Thyroid gland (tissue), 4 donors: ENCODE measurements at places on chromosomes 3 and 15. TPM values are rescaled to one million over a fixed set of nuclear protein-coding genes. Genes with fewer than 3 reads are reported as not detected.

Gene TMCO5A
- not detected for total RNA-seq

DNA sequence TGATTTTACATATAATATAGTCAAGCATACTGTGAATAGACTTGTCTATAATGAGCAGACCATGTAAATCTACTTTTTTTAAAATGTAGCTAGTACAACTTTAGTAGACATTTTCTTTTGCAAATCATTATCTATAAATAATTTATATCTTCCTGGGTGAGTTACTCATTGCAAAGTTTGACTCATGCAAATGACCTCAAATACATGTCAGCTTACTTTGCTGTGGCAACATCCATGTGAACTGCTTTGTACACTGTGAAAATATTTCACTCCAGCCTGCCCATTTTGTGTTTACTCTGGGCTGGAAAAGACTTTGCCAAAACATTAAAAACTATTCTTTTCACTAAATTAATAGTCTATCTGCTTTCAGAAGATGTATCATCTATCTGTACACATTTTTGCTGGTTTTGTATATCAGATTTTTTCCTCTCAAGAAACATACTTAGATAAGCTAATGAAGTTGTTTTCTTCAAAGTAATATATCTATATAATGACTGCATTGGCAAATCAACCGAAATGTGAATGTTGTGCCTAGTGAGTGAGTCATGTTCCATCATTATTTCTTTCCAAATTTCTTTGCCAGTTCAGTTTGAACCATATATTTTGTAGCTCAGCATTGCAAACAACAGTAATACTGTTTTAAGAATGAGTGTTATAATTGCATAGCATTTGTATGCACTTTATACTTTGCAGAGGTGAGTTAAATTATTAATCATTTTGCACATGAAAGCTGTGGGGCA, 26.5 kb downstream of the IGSF10 start:
- no peak for DNase-seq

Gene IL1RAP
- total RNA-seq: 4.9 TPM

DNA sequence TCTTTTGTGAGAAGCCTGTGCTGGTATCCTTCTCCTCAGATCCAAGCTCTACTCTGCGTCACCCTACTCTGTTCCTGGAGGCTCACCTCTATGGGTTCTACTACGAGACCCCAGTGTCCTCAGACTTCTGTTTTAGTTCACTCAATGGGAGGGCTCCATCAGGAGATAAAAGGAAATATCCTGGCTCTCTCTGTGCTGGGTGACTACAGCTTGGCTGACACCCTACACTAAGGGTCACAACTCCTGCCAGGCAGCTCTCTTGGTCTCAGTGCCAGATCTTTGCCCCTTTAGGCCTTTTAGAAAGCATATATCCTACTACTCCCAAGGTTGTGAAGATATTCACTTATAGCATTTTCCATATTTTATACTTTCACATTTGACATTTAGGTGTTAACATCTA, 46.5 kb downstream of the SPG11 start:
- no peak for DNase-seq

GRCh38 chr3:31230425-31231223, 302.1 kb upstream of the STT3B start:
- DNase-seq: no peak

GRCh38 chr3:101128001-101128400, 134.8 kb upstream of the ABI3BP start:
- DNase-seq: no peak

Gene FRMD4B
- 139 TPM for total RNA-seq

Gene ZPLD1
- 0.78 TPM for total RNA-seq

- no peak for DNase-seq
Observed at GRCh38 chr3:171790898-171791691, 19.2 kb downstream of the PLD1 start.

- DNase-seq: peak; percentile 9
Observed at GRCh38 chr15:64224511-64224910, 61.7 kb upstream of the PPIB start.

DNA sequence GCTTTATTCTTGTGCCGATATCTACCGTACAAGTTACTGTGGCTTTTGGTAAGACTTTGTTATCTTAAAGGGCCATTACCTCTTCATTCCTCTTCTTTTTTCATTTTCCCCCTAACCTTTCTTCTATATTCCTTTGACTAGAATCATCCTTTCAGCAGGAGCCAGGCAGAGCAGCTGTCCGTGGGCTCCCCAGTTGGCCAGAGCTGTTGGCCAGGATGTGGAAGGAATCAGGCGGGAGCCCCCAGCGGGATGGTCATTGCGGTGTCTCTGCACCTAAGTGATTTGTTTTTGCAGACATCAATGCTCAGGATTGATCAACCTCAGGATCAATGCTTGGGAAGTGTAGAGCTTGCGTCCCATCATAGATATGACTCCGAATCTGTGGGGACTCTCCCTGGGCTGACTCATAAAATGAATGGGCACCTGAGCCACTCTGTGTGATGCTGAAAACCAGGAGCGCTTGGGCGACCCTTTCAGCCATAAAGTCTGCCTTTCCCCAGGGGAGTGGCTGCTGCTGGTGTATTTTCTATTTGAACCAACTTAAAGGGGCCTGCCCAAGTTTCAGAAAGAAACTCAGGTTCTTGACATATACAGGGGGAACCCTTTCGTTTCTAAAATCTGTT, 21.7 kb downstream of the APBA2 start:
- no peak for DNase-seq

Gene ZNF620
- 6.3 TPM for total RNA-seq

Gene CCR8
- total RNA-seq: not detected

GRCh38 chr15:64144192-64144564, 7.4 kb upstream of the SNX22 start:
- no peak for DNase-seq

DNA sequence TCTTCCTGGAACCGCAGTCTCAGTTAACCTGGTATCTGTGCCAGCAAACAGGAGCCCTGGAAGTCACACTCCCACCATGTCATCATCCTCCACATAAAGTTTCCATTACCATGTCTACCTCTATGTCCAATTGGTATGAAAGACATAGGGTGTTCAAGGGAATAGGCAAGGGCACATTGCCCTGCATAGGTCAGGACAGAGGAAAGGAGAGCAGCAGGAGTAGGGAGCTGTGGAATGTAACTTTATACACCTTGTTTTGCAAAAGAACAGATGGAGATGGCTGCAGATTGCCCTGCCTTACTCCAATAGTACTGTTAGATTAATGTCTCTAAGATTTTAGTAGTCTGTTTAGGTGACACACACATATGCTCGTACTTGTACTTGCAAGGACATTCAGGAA, 1056.4 kb downstream of the NTRK3 start:
- DNase-seq: no peak

Gene RTP1
- total RNA-seq: not detected

- no peak for DNase-seq
Observed at GRCh38 chr3:57545636-57546268, 1.6 kb upstream of the DNAH12 start.

DNA sequence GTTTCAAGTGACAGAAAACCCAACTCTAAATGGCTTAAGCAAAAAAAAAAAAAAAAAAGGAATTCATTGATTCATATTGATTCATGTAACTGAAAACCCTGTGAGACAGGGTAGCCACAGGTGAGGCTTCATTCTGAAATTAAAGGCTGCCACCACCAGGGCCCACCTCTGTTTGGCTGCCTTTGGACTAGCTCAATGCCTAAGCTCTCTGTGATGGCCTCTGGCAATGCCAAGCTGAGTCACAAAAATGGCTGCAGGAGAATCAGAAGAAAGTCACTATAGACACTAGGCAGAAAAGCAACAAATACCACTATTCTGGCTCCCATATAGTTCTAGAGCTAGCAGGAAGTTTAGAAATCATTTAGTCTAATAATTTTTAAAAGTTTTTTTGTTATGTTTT, 38.2 kb upstream of the GYG1 start:
- DNase-seq: no peak

DNA sequence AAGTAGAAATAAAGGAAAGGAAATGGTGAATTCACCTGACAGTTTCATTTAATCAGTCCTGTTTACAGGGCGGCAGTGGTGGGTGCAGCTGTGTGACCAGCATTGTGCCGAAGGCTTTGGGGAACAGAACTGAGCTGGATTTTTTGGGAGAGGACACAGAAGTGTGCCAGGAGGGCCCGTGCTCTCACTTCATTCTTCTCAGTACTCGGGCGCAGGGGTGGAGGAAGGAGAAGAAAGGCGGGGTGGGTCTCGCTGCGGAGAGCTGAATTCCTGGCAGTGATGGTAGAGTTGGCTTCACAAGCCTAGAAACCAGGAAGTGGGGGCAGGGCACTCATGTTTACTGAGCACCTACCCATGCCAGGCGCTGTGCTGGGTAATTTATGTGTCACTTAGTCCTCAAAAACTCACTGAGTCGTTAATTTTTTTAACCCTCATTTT, 64.6 kb downstream of the CRTC3 start:
- peak; percentile 90 for DNase-seq

GRCh38 chr3:141020143-141020830, 30.9 kb upstream of the SPSB4 start:
- DNase-seq: no peak

Gene GOLGA8O
- 5.9 TPM for total RNA-seq

Gene CADM2
- 4.2 TPM for total RNA-seq

- DNase-seq: no peak
Observed at GRCh38 chr3:186254676-186255650, 107.1 kb downstream of the DGKG start.

GRCh38 chr3:69142090-69142489, 19.7 kb upstream of the LMOD3 start:
- no peak for DNase-seq

Gene EPHA3
- total RNA-seq: 37.9 TPM

DNA sequence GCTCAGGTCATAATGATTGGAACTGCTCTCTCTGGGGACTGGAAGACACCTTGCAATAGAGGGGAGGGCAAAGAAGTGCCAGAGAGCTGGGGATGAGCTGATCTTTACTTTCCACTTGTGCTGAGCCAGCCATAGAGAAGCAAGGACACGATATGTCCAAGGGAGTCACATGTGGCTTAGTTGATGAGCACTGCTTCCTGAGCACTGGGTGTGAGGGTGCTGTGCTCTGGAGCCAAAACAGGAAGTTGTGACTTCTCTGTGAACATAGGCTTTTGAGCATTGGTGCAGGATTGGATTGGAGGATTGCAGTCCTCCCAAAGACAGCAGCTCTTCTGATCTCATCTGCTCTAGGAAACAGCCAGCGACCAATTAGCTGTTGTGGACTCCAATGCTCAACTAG, 6.7 kb downstream of the PARP14 start:
- no peak for DNase-seq

- no peak for DNase-seq
Observed at GRCh38 chr15:87602371-87602770, 654.2 kb downstream of the NTRK3 start.
